PC-9 (cell line): ENCODE measurements at places on chromosomes 1 and 21. TPM values are rescaled to one million over a fixed set of nuclear protein-coding genes. Genes with fewer than 3 reads are reported as not detected.

Gene EPHB2
- total RNA-seq = 26.7 and 31.1 TPM in 2 replicates

Gene CA6
- not detected in 2 replicates for total RNA-seq

Gene TMOD4
- total RNA-seq = 1.2 TPM in 1 of 2 replicates, not detected in the other

Gene MIXL1
- total RNA-seq = not detected in 2 replicates

Gene CHRM3
- 3.2 and 6.1 TPM in 2 replicates for total RNA-seq

Gene B3GALT2
- total RNA-seq = not detected in 2 replicates

Gene RYR2
- total RNA-seq = not detected in 2 replicates

Gene ADAMTS4
- total RNA-seq = 0.08 TPM in 1 of 2 replicates, not detected in the other

Gene PRR9
- total RNA-seq = not detected in 2 replicates

Gene CA14
- 0.95 and 1.7 TPM in 2 replicates for total RNA-seq

Gene ST6GALNAC5
- 0.24 and 0.85 TPM in 2 replicates for total RNA-seq

Gene KLF17
- total RNA-seq = not detected in 2 replicates

Gene MYBPH
- total RNA-seq = not detected in 2 replicates

Gene CLEC20A
- not detected in 2 replicates for total RNA-seq

Gene CR1L
- not detected in 2 replicates for total RNA-seq
